ENCODE measurements at places on chromosomes 6 and 20.

GRCh38 chr6:1496836-1497760 lies 107.7 kb downstream of the FOXF2 start:
- DNase-seq, result no peak

DNA sequence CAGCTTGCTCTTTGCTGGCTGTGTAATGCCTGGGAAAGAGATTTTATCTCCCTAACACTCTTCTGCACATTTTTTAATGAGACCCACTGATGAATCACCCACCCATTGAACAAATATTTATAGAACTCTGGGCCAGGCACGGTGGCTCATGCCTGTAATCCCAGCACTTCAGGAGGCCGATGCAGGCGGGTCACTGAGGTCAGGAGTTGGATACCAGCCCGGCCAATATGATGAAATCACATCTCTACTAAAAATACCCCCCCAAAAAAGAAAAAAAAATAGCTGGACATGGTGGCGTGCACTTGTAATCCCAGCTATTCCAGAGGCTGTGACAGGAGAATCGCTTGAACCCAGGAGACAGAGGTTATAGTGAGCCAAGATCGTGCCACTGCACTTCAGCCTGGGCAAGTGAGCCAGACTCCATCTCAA lies 82.1 kb upstream of the SIRPA start:
- DNase-seq, result peak; percentile 77

- DNase-seq, result no peak
Observed at GRCh38 chr6:3347826-3348225, 89.1 kb downstream of the PSMG4 start.

DNA sequence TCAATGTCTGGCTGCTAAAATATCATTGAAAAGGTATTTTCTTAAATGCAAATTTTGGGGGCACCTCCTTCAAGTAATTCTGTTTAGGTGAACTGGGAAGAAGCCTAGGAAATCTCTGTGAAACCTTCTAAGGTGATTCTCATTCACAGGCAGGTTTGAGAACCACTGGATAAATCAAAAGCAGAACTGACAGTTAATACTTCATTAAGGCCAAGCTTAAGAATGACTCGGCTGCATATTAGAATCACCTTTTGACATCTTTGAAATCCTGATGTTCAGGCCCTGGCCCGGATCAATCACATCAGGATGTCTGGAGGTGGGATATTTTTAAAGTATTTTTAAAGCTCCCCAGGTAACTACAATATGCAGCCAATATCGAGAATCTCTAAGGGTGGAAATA lies 50.6 kb downstream of the FKBP1C start:
- no peak for DNase-seq

DNA sequence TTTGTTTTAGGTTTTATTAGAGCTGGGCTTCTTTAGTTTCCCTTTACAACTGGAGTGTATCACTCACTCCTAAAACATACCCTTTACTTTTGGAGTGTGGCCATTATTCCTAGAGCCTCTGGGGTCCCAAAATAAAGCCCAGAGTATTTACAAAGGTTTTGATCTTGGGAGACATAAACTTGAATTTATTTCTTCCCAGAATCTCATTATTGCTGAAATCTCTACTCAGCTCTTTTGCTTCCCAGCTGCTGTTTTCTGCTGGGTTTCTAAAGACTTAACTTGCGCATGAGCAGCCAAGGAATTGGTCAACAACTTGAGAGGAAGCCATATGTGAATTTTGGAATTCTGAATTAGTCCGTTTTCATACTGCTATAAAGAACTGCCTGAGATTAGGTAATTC lies 94.5 kb upstream of the NRSN1 start:
- no peak for DNase-seq

DNA sequence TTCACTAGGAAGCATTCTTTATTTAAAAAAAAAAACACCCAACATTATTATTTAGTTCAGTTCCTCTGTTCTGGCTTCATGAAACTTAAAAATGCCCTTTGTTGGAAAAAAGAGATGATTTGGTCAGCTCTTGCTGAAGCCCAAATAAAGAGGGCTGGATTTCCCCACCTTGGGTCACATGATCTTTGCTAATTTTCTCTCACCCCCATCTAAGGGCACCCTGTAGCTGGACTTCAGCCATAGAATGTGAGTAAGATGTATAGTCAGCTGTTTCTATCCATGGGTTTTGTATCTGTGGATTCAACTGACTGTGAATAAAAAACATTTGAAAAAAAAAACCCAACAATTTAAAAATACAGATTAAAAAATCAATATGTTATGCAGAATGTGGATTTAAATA lies 213.9 kb upstream of the SULF2 start:
- DNase-seq, result no peak

- DNase-seq, result peak; percentile 19
Observed at GRCh38 chr6:28489366-28490204, 26.0 kb downstream of the GPX6 start.

DNA sequence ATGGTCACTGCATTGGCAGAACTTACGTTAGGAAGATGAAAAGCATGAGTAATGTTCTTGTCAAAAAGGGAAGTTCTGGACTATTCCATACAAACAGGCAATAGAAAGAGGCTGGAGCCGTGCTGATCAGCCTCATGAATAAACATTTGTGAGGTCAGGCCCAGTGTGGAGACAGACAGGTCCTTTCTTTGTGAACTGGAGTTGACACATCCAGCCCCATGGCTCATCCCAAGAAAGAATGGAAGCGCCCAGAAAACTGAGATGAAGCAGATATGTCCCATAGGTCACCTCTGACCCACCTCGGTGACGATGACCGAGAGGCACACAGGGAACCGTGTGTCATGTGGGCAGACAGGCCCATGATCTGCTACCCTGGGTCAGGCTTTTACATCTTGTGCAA lies 276.0 kb upstream of the SGK1 start:
- DNase-seq, result no peak

GRCh38 chr6:100447081-100447899 lies 17.4 kb downstream of the SIM1 start:
- DNase-seq, result peak; percentile 11

DNA sequence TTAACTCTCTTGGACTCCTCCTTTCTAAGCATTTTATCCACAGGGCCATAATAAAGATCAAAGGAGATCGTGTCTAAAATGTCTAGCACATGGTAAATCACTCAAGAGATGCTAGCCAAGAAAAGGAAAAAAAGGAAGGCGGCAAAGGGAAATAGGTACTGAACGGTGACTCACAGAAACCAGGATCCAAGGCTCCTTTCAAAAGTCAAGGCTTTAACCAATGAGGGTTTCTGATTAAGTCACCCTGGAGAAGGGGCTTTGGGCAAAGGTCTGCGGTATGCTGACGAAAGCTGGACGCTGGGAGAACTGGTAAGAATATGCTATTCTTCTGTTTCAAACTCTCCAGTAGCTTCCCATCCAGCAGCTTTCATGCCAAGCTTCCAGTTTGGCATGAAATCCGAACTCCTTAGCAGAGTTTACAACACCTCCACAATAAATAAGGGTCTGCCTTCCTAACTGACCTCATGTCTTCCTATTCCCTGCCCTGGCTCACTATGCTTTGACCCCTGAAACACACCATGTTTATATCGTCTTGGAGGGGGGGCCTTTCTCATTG lies 1.0 kb downstream of the TOMM34 start:
- DNase-seq, result no peak

GRCh38 chr20:60345106-60345505 lies 386.9 kb downstream of the CDH26 start:
- DNase-seq, result no peak

- no peak for DNase-seq
Observed at GRCh38 chr20:117518-117917, 24.9 kb upstream of the DEFB126 start.

DNA sequence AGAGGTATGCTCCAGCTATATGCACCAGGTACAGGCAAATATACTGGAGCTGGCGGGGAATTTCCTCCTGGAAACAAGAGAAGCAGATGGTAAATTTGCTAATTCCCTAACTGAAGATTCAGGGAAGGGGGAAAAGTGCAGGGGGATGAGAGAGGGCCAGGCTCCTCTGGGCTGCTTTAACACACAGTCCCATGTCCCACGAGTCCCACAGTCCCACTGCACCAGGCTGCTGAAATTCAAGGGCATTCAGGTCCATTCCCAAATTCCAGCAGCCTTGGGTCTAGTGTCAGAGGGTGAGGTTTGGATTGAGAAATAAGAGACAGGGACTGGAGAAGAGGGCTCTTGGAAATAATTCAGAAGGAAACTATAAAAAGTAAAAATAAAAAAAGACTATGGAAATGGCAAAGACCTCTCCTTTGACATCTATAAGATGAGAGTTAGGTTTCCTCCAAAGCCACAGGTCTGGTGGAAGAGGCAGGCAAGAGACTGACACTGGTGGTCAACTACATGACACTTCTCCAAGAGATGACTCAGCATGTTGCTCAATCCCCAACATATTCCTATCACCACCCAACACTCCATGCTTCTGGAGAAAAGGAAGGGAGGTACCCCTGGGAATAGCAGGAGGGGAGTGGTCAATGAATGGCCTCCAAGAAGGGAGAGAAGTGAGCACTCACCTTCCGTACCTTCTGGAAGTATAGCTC lies 69.2 kb downstream of the TRAM2 start:
- DNase-seq, result peak; percentile 77

DNA sequence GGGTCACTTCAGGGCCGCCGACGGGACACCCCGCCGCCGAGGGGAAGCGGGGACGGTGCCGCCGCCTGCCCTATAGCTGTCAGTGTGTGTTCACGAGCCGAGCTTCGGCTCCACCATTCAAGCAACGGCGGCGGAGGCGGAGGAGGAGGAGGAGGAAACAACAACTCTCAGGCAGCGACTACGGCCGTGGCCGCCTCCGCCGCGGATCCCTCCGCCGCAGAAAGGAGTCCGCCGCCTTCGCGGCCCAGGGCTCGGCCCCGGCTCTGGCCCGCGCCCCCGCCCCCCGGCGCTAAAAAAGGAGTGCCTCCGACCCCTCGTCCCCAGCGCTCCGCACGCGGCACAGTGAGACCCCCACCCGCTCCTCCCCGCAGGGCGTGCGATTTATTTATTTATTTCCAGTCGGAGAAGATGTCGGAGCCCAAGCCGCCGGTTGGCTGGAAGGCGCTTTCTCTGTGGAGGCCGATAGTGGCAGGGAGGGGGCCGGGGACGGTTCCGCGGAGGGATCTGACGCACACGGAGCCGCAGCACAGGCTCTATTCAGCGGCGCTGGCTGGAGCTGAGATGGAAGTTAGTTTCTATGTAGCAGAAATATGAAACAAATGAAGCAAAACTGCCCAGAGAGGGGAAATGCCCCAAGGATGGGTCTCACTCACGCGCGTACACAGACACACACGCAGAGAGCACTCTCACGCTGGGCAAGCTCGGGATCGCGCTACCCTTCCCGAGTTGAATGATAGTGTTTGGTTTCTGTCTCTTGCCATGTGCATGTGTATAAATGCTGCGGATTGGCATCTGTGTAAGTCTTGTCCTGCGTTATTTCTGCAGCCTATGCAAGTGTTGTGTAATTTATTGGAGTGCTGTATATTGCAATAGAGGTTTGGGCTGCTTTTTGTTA lies at the start of gene PHIP:
PHIP (minus strand) TSS at position 180 of the 895 bp plus-strand sequence. CDS start 186 bp downstream, outside the sequence.
- DNase-seq, result peak; percentile 83

DNA sequence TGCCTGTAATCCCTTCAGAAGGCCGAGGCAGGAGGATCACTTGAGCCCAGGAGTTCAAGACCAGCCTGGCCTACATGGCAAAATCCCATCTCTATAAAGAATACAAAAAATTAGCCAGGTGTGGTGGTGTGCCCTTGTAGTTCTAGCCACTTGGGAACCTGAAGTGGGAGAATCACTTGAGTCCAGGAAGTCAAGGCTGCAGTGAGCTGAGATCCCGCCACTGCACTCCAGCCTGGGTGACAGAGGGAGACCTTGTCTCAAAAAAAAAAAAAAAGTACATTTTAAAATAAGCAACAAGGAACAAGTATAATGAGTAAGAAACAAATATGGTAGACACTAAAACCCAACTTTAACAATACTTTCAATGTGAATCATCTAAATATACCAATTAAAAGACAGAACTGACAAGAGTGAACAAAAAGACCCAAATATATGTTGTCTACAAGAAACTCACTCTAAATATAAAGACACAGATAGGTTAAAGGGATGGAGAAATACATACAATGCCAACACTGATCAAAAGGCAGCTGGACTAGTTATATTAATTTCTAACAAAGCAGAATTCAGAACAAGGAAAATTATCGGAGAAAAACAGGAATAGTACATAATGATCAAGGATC lies 37.7 kb downstream of the RANBP9 start:
- DNase-seq, result no peak

DNA sequence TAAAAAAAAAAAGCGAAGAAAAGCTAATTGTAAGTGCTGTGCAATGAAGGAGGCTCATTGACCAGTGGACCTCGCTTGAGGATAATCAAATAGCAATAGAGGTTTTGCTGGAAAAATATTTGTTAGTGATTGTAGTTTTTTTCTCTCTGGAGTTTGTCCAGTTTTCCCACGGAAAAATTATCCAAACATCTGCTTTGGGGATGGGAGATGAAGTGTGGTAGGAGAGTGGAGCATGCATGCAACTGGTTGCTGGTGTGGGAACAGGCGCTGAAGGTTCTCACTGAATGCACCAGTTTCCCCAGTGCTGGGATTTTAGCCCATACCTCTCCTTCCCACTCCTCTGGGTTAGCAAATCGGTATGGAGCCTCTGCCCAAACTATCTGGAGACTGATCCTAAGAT lies 281.7 kb upstream of the TAB2 start:
- no peak for DNase-seq

- DNase-seq, result no peak
Observed at GRCh38 chr6:150681578-150682395, 82.1 kb downstream of the PLEKHG1 start.

DNA sequence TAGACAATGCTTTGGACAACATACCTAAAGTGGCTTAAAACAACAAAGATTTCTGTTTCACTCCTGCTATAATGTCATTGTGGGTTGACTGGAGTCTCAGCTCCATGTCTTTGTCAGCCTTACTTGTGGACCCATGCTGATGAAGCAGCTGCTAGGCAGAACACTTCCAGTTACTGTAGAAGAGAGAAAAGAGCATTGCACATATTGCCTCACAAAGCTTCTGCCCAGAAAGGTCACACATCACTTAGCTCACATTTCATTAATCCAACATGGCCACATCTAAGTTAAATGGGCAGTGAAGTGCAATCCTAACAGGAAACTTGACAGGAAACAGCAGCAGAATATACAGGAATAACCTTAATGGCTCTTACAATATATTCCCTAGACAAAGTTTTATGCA lies 480.5 kb upstream of the HTR1E start:
- DNase-seq, result no peak

- DNase-seq, result no peak
Observed at GRCh38 chr6:166477647-166478365, 95.1 kb upstream of the MPC1 start.

- no peak for DNase-seq
Observed at GRCh38 chr6:168574699-168575195, 133.8 kb downstream of the SMOC2 start.

DNA sequence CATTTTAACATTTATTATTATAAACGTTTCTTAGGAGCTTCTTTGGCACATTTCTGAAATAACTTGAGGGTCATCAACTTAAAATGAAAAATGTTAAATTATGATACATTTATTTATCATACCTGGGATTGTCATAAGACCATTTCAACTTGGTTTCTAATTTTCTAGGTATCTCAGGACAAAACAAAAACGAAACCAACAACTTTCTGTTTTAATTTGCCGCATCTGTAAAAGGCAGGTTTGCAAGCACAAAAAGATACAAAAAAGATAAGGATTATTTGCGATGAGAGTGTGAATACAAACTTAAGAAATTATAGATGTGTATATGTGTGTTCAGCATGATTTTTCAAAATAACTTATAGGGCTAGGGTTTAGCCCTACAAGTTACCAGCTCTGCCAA lies 395.0 kb upstream of the RUNX2 start:
- DNase-seq, result no peak

- no peak for DNase-seq
Observed at GRCh38 chr6:16822975-16823717, 61.9 kb upstream of the ATXN1 start.

- no peak for DNase-seq
Observed at GRCh38 chr20:41913146-41913545, 295.0 kb upstream of the CHD6 start.

Data from hepatic stellate cell (primary cell).